ENCODE measurements at places on chromosomes 4 and X.

GRCh38 chr4:163164591-163164990 is 2.1 kb downstream of the NAF1 start:
- no peak for DNase-seq

DNA sequence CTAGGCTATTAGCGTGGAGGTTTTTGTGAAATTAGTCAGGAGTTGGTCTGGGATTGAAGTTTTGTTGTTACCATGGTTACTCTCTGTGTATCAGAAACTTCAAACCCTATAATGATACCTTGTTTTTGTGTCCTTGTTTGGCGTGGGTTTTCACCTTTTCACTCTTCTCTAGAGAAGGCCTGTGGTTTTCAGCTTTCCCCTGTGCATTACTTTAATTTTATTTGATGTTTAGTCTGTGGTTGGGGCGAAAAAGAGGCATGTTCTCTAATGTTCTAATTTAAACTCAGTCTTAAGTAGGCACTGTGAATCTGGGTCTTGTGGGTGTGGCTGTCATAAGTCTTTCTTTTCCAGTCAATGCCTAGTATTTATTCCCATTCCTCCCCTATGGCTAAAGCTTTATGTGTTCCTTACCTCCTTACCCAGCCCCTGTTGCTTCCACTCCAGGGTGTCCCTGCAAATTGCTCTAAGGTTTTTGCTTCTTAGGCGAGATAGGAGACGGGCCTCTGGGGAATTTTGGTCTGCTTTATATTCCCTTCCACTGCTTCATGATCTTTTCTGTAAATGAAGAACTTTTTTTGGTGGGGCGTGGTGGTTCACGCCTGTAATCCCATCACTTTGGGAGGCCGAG is 326.3 kb upstream of the ZCCHC13 start:
- DNase-seq = no peak

DNA sequence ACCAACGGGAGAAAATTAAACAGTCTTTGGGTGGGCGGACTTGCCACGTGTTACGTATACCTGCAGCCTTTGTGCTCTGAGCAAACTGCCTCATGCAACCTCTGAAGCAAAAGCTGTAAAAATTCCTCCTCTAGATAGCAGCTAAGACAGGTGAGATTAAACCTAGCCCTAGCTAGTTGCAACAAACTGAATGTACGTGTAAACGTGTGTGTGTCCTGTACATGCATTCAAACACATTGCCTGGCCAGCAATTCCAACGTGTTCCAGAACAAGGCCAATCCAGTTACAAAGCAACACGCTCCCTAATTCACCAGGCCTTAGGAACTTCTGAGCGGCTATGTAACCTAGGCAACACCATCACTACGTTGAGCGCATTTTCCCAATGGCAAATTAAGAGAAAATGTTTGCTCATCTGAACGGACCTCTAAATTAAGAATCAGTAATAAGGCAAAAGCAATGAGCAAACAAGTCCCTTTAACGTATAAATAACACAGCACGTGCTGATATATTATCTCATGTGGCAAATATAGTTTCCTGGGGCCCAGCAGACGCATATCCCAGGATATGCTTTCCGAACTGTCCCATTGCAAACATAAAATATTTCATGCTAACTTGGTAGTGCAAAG is 792 bp downstream of the PPID start:
- DNase-seq = peak; percentile 20

- DNase-seq = no peak
Measured at GRCh38 chr4:73853246-73853704, at the start of gene PF4V1. TSS of gene PF4V1 (plus strand) at chr4:73853296. CDS start at chr4:73853363, 67 bp downstream.

GRCh38 chrX:24463077-24463476 is 2.0 kb upstream of the PDK3 start:
- DNase-seq = no peak

- no peak for DNase-seq
Measured at GRCh38 chr4:108360754-108361445, 192.2 kb upstream of the LEF1 start.

GRCh38 chr4:185480016-185480732 is 8.6 kb upstream of the CCDC110 start:
- no peak for DNase-seq

DNA sequence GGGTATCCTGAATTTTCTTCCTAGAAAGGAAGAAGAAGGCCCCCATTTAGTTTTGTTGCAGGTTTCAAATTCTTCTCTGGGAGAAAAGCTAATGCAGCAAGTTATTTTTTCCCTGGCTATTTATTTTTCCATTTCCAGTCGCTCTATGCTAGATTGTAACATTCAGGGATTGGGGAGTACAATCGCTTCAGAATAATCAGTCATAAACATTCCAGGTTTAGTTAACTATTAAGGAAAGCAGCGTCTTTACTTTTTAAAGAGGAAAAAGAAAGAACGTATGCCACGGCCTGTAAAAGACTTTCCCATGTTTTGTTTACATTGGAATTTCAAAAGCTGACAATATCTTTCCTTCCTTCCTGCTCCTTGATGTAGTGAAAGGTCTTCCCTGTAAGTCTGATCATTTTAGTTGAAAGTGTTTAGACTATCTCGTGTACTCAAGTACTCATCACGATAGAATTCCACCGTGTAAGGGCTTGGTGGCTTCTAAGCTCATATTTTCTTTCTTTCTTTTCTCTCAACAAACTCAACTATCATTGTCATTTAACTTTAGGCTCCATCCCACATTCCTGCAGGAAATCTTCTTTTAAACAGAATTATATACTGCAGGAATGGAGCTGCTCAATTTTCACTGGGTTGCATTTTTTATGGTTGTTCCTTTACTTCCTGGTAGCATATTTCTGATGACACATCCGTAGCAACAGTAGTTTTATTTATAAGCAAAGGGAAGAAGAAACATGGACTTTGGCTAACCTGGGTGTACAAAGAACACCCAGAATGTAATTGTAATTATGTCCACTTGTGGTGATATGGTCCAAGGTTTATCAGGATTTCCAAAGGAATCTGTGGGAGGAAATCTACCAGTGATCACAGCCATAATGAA is 213.1 kb upstream of the FAT1 start:
- DNase-seq = no peak

GRCh38 chr4:1057403-1057745 is 45.9 kb downstream of the FGFRL1 start:
- no peak for DNase-seq

GRCh38 chrX:153638041-153638371 is 9.0 kb upstream of the DUSP9 start:
- DNase-seq = no peak

GRCh38 chr4:89298788-89299152 is 8.8 kb downstream of the GPRIN3 start:
- no peak for DNase-seq

DNA sequence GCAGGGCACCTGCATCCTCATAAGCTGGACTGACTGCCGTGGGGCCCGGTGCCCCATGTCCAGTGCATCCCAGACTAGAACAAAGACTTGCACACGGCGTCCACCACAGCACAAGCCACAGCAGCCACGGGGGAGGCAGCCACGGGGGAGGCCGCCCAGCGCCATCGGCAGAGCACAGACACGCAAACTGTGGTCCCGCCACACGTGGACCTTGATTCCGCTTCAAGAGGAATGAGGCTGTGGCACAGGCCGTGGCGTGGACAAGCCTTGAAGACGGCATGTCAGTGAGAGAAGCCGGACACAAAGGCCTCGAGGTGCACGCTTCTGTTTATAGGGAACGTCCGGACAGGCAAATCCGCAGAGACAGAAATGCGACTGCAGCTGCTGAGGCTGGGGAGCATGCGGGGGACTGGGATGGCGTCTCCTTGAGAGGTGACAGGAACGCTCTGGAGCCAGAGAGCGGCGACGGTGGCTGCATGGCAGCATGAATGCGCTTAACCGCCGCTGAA is 10.1 kb upstream of the CPLX1 start:
- DNase-seq = no peak

DNA sequence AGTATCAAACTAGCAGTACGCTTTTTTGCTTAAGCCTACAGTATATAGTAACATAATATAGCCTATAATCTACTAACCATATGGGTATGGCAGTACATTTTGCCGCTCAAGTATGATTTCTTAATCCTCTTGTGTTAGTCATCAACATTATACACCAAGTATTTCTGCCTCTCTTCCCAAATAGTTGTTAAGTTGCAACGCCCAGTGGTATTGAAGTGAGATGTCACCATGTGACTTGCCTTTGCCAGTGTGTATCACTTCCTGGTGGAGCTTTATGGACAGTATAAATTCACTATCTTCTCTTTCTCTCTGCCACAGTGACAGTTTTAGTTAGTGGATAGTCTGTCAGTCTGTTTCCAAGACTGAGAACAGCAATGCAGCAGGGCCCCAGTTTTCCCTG is 535.5 kb downstream of the PDHA2 start:
- DNase-seq = no peak

GRCh38 chr4:41155194-41155830 is 59.0 kb downstream of the APBB2 start:
- DNase-seq = no peak

- DNase-seq = no peak
Measured at GRCh38 chr4:127000846-127001245, 631.9 kb upstream of the INTU start.

DNA sequence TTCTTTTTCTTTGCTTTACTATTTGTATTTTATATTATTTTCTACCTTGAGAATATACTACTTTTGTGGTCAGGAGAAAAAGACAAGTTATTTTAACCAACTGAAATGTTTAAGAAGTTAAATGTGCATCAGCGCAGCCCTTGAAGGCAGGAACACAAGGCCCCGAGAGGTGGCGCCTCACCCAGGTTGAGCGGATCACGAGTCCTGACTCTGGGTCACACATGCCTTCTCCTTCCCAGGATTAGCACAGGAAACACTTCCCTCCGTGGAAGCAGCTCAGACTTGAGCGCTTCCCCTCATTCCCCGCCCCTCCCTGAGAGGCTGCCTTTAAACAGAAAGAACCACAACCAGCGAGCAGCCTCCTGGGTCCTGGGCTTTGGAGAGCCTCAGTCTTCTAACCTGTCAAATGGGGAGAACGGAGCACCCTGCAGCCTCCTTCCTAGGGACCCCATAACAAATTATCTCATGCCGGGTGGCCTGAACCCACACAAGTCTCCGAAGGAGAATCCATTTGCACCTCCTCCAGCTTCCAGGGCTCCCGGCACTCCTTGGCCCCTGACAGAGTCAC is 217.6 kb downstream of the AFAP1 start:
- DNase-seq = no peak

GRCh38 chr4:86928400-86929255 is 6.2 kb upstream of the AFF1 start:
- no peak for DNase-seq

GRCh38 chr4:53365121-53365485 is 758 bp downstream of the SCFD2 start:
- DNase-seq = no peak
